ENCODE measurements at places on chromosomes 3 and 15.

DNA sequence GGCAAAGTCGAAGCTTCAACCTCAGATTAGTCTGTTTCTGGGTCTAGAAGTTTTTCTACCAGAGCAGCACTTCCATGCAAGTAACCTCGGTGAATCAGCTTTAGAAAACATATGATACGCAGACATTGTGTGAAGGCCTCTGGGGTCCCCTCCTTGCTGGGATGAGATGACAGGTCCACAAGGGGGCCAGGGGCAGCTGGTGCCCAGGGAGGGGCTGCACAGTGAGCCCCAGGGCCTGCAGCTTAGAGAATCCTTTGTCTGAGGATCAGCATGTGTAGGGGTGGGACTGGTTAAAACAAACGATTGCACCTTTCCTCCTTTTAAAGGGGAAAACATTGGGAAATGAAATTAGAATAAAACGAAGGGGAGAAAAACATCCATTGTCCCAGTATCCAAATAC lies 47.5 kb upstream of the TLE3 start:
- no peak for DNase-seq

GRCh38 chr3:71089271-71089847 lies 494.2 kb downstream of the FOXP1 start:
- DNase-seq = no peak

GRCh38 chr15:85828874-85829273 lies 34.1 kb upstream of the KLHL25 start:
- no peak for DNase-seq

DNA sequence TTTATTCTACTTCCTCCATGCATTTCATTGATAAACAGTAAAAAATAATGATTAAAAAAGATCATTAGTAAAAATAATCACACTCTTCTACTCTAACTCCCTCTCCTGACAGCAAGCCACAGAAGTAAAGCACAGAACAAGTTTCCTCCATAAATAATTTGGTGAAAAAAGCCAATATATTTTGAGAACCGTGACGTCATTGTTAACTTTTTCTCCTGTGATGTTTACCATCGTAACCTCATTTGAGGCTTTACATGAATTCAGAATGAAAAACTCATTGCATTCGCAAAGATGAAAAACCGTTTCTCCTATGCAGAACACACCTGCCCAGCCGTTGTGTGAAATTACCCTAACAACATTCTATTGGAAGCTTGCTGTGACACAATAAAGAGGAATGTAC lies 120.7 kb downstream of the NSUN3 start:
- DNase-seq = no peak

- no peak for DNase-seq
These were observed 6.3 kb upstream of the CCDC54 start for GRCh38 chr3:107370907-107371306.

GRCh38 chr3:77887611-77888010 lies 847.7 kb downstream of the ROBO2 start:
- DNase-seq = no peak

- no peak for DNase-seq
These were observed 476.9 kb downstream of the ZNF385D start for GRCh38 chr3:21274079-21274571.

Data from GDM1 (cell line).